Vagina (tissue), 2 donors: ENCODE measurements at places on chromosomes 7 and 10. TPM values are rescaled to one million over a fixed set of nuclear protein-coding genes. Genes with fewer than 3 reads are reported as not detected.

- no peaks in the 10 kb centered on the region for H3K27me3 ChIP-seq
- no peak overlapping the region for H3K27ac ChIP-seq
- H3K4me1 ChIP-seq: peaks cover 4% of the 10 kb centered on the region
- DNase-seq: no peak
- no peak overlapping the region for H3K4me3 ChIP-seq
Observed at GRCh38 chr10:51469686-51470085, 229.7 kb downstream of the CSTF2T start.

DNA sequence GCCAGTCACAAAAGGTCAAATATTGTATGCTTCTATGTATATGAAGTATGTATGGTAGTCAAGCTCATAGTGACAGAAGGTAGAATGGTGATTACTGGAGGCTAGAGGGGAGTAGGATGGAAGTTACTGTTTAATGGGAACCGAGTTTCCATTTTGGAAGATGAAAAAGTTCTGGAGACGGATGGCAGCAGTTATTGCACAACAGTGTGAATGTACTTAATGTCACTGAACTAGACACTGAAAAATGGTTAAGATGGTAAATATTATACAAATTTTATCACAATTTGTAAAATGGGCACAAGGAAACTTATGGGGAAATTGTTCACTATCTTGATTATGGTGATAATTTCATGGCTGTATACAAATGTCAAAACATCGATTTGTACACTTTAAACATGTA lies 284.6 kb downstream of the GFRA1 start:
- no peaks in the 10 kb centered on the region for H3K27me3 ChIP-seq
- no peak for DNase-seq
- no peak overlapping the region for H3K4me3 ChIP-seq

GRCh38 chr10:18418541-18419215 lies 232.7 kb downstream of the NSUN6 start:
- H3K4me1 ChIP-seq: no peaks in the 10 kb centered on the region
- H3K4me3 ChIP-seq: no peak overlapping the region
- no peak for DNase-seq

DNA sequence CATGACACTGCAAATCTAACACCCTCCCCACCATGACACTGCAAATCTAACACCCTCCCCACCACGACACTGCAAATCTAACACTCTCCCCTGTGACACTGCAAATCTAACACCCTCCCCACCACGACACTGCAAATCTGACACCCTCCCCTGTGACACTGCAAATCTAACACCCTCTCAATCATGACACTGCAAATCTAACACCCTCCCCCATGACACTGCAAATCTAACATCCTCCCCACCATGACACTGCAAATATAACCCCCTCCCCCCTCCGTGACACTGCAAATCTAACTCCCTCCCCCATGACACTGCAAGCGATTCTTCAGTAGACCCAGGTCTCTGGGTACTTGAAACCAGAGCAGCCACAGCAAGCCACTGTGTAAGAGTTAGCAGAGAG lies 604.4 kb downstream of the DNAJB6 start:
- no peak for DNase-seq
- no peaks in the 10 kb centered on the region for H3K27me3 ChIP-seq
- H3K4me3 ChIP-seq: no peak overlapping the region
- no peak overlapping the region for H3K27ac ChIP-seq
- no peaks in the 10 kb centered on the region for H3K36me3 ChIP-seq

DNA sequence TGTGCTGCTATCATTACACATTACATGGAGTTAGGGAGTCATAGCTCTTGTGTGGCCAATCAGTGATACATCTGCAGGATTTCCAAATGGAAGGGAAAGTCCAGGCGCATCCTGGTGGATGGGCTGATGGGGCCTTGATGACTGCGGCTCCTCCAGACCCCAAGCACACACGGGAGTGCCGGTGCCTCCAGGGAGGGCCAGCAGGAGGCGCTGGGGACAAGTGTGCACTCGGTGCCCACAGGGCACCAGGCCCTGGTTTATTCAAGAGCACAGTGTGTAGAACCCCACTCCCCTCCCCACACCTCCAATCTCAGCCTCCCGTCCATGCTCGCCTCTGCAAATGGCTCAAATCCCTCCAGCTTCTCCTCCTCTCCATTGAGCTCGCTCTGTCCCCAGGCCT lies 243.9 kb downstream of the USP6NL start:
- H3K4me1 ChIP-seq: no peaks in the 10 kb centered on the region
- H3K36me3 ChIP-seq: no peaks in the 10 kb centered on the region
- no peaks in the 10 kb centered on the region for H3K27me3 ChIP-seq

GRCh38 chr10:111874576-111874975 lies 309.0 kb downstream of the GPAM start:
- no peak overlapping the region for H3K4me3 ChIP-seq
- H3K27me3 ChIP-seq: no peaks in the 10 kb centered on the region
- DNase-seq: no peak
- no peaks in the 10 kb centered on the region for H3K4me1 ChIP-seq

Gene ZNF398
- 21.4 TPM for total RNA-seq

Gene CELF2
- 54.3 TPM for total RNA-seq

- H3K36me3 ChIP-seq: no peaks in the 10 kb centered on the region
- DNase-seq: no peak
- no peak overlapping the region for H3K27ac ChIP-seq
- no peaks in the 10 kb centered on the region for H3K4me1 ChIP-seq
- no peak overlapping the region for H3K4me3 ChIP-seq
- H3K27me3 ChIP-seq: no peaks in the 10 kb centered on the region
Observed at GRCh38 chr7:23539494-23539907, 7.7 kb upstream of the TRA2A start.

DNA sequence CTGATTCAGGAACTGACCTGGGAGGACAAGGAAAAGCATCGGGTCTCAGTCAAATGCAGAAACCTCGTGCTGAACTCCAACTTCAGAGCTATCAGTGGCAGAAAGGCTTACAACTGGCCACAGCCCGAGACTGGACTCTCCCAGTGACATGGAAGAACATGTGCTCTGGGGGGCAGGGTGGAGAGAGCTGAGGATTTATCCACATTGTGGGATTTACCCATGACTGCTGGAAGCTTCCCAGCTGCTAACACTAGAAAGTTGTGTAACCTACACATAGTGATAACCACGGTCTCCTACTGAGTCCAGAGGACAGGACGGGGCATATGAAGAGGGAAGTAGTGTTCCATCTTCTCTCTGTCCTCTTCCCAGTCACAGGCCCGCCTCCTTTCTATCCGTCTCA lies 103.4 kb downstream of the ITIH5 start:
- H3K36me3 ChIP-seq: no peaks in the 10 kb centered on the region
- no peaks in the 10 kb centered on the region for H3K27me3 ChIP-seq
- peaks cover 32% of the 10 kb centered on the region for H3K4me1 ChIP-seq
- DNase-seq: no peak

DNA sequence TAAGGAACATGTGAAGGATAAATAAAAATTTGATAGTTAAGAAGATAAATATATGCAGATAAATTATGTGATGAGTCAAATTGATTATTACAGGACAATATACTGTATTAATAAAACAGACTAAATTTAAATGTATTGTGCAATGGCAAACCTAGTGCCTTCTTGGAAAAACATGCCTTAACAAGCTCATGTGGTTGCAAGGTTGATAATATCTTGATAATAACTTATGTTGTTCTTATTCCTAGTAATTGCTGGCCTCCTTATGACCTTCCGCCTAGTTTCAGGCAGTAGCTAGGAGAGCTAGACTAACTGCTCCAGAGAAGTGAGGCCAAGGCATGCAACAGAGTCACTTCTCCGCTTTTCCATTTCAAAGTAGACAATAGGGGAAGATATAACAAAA lies 7.6 kb upstream of the RAB11FIP2 start:
- H3K27ac ChIP-seq: no peak overlapping the region
- H3K4me3 ChIP-seq: no peak overlapping the region
- no peaks in the 10 kb centered on the region for H3K4me1 ChIP-seq
- H3K36me3 ChIP-seq: no peaks in the 10 kb centered on the region
- no peaks in the 10 kb centered on the region for H3K27me3 ChIP-seq

DNA sequence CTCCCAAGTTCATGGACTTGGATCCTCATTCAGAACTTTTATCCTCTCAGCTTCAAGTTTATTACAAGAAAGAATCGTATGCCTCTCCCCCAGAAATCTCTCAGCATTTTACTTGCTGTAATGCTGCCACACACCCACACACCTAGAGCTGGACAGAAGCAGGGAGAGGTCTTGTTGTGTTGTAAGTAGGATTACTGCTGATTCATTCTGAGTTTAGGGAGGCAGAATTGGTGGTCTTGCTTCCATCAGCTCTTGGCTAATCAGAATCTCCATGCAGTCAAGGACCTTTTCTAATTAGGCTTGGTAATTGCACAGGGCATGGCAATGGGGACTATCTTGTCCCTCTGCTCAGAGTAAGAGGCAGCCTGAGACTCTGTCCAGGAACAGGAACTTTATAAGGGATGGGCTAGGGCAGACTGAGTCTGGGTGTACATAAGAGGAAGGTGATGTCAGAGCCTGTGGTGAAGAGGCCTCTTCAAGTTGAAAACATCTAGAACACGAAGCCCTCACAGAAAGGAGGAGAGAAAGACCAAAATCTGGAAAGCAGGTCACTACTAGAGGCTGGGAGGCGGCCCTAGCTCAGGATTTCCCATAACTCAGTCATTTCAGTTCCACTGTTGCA lies 7.0 kb upstream of the PTPRE start:
- H3K4me1 ChIP-seq: no peaks in the 10 kb centered on the region
- no peaks in the 10 kb centered on the region for H3K27me3 ChIP-seq
- no peak overlapping the region for H3K4me3 ChIP-seq
- H3K27ac ChIP-seq: no peak overlapping the region

Gene OR6B1
- not detected for total RNA-seq

GRCh38 chr7:158574308-158575036 lies 13.2 kb downstream of the PTPRN2 start:
- H3K4me1 ChIP-seq: no peaks in the 10 kb centered on the region
- H3K36me3 ChIP-seq: no peaks in the 10 kb centered on the region
- H3K4me3 ChIP-seq: no peak overlapping the region
- H3K27me3 ChIP-seq: peaks cover under 1% of the 10 kb centered on the region
- H3K27ac ChIP-seq: no peak overlapping the region

DNA sequence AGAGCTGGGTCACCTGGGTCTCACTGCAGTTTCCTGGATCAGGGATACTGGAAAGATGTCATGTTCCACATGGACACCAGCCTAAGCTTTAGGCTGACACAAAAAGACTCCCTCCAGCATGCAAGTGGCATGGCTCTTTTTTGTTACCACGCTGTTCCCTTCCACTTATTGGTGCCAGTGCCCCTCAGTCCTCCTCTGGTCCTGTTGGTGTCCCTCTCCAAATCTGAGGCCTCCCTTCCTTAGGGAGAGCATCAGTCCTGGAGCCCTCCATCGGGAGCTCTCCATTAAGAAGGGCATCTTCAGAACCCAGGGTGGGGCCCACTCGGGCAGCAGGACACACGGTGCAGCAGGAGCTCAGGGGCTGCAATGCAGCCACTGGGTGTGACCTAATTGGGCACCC lies 76.1 kb upstream of the LRRC18 start:
- H3K27me3 ChIP-seq: no peaks in the 10 kb centered on the region
- H3K4me3 ChIP-seq: no peak overlapping the region

- no peaks in the 10 kb centered on the region for H3K27me3 ChIP-seq
- H3K27ac ChIP-seq: no peak overlapping the region
- no peak overlapping the region for H3K4me3 ChIP-seq
- no peaks in the 10 kb centered on the region for H3K36me3 ChIP-seq
- H3K4me1 ChIP-seq: no peaks in the 10 kb centered on the region
- no peak for DNase-seq
Observed at GRCh38 chr10:88262591-88263234, 320.4 kb downstream of the RNLS start.

DNA sequence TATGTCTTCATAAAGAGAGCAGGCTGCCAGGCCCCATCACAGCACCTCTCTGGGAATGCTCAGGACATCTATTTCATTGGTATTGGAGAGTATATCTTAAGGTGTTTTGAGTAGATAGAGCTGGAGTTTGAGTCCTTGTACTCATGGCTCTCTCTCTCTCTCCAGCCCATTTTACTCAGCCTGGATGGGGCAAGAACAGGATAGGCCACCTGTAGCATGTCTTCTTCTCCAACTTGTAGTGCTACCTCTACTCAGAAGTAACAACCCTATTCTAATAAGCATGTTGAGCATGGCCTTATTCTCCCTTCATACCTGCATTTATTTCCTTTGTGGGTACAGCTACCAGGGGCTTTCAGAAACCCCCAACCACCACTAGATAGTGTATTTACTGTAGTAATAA lies 21.9 kb downstream of the PRLHR start:
- no peak for DNase-seq
- H3K36me3 ChIP-seq: no peaks in the 10 kb centered on the region
- peaks cover 27% of the 10 kb centered on the region for H3K4me1 ChIP-seq
- no peak overlapping the region for H3K4me3 ChIP-seq
- H3K27me3 ChIP-seq: no peaks in the 10 kb centered on the region

GRCh38 chr10:106705681-106706100 lies 458.8 kb downstream of the SORCS1 start:
- no peaks in the 10 kb centered on the region for H3K4me1 ChIP-seq
- no peak for DNase-seq
- H3K27me3 ChIP-seq: no peaks in the 10 kb centered on the region
- no peaks in the 10 kb centered on the region for H3K36me3 ChIP-seq
- no peak overlapping the region for H3K27ac ChIP-seq

DNA sequence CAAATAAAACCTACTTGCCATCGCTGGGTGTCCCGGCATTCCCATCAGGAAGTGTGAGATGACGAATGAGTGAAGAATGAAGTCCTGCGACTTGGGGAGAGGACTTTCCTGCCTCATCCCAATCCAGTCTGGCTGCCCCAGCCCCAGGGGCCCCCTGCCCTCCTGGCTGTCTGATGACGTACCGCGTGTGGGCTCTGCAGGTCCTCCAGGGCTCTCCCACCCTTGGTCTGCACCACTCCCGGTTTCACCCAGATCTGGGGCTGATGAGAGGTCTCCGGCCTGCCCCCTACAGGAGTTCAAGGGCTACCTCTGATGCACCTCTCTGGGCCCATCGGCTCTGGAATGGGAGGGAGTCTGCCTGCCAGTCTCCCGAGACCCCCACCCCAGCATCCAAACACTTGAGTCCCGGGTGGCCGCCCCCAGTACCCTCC lies 9.8 kb downstream of the ATP6V1F start:
- no peaks in the 10 kb centered on the region for H3K36me3 ChIP-seq
- DNase-seq: no peak
- no peak overlapping the region for H3K27ac ChIP-seq
- H3K27me3 ChIP-seq: no peaks in the 10 kb centered on the region
- no peak overlapping the region for H3K4me3 ChIP-seq
- peaks cover 22% of the 10 kb centered on the region for H3K4me1 ChIP-seq
